ENCODE measurements at places on chromosomes 1 and 21. TPM values are rescaled to one million over a fixed set of nuclear protein-coding genes. Genes with fewer than 3 reads are reported as not detected.

The SEC16B gene
- 3.4 TPM for total RNA-seq

The ABCD3 gene
- total RNA-seq: 44.1 TPM

The HJV gene
- not detected for total RNA-seq

The CSMD2 gene
- 10.1 TPM for total RNA-seq

The SLC6A17 gene
- 2.4 TPM for total RNA-seq

The TOR1AIP2 gene
- total RNA-seq: 86.9 TPM

The FAM72C gene
- 0.25 TPM for total RNA-seq

The AMY1C gene
- not detected for total RNA-seq

The MROH9 gene
- under 0.01 TPM for total RNA-seq

The TACSTD2 gene
- 0.11 TPM for total RNA-seq

The CR1 gene
- total RNA-seq: not detected

The KCNJ15 gene
- 0.75 TPM for total RNA-seq

The TBX19 gene
- total RNA-seq: 0.33 TPM

The STX12 gene
- 45.5 TPM for total RNA-seq

The CAMK1G gene
- 8.4 TPM for total RNA-seq

The MFSD2A gene
- total RNA-seq: 4.9 TPM

The DNAJC28 gene
- total RNA-seq: 1.1 TPM

The TMEM82 gene
- not detected for total RNA-seq

The ATP6V1G3 gene
- not detected for total RNA-seq

The FAM151A gene
- not detected for total RNA-seq

The RGS13 gene
- not detected for total RNA-seq

The KIAA0040 gene
- total RNA-seq: 0.44 TPM

The PTPN14 gene
- 55.7 TPM for total RNA-seq

The MLLT11 gene
- 6.9 TPM for total RNA-seq

The STYXL2 gene
- total RNA-seq: not detected

The CHML gene
- 13.4 TPM for total RNA-seq

The NFIA gene
- 2.8 TPM for total RNA-seq

The ICOSLG gene
- 0.11 TPM for total RNA-seq

The URB2 gene
- 11.4 TPM for total RNA-seq

The SLC9C2 gene
- total RNA-seq: not detected

The PPOX gene
- 13.8 TPM for total RNA-seq
